Activated CD4-positive, alpha-beta T cell treated with anti-CD3 and anti-CD28 coated beads, Interleukin-2, amount 10 ng/mL, durations not matched to agents 24 days and 14 days (primary cell): ENCODE measurements at places on chromosomes 16 and 17.
A peak's percentile ranks its signal among the peaks of the same experiment; 100 is the strongest.

- peaks cover 5% of the 10 kb centered on the region for H3K36me3 ChIP-seq
- DNase-seq: no peak
- H3K27me3 ChIP-seq: no peaks in the 10 kb centered on the region
- H3K4me1 ChIP-seq: peaks cover 43% of the 10 kb centered on the region
- H3K4me3 ChIP-seq: no peak overlapping the region
Observed at GRCh38 chr16:11207646-11208045, 48.4 kb downstream of the SOCS1 start.

GRCh38 chr17:65000798-65001197 is 55.7 kb downstream of the GNA13 start:
- no peak overlapping the region for H3K4me3 ChIP-seq
- DNase-seq: no peak
- peaks cover 10% of the 10 kb centered on the region for H3K27me3 ChIP-seq
- peaks cover 2% of the 10 kb centered on the region for H3K36me3 ChIP-seq
- H3K27ac ChIP-seq: no peak overlapping the region

- DNase-seq: no peak
- H3K4me3 ChIP-seq: no peak overlapping the region
- H3K4me1 ChIP-seq: no peaks in the 10 kb centered on the region
- peaks cover 45% of the 10 kb centered on the region for H3K36me3 ChIP-seq
- no peaks in the 10 kb centered on the region for H3K27me3 ChIP-seq
Observed at GRCh38 chr16:89269805-89270665, 52.5 kb downstream of the ZNF778 start.

- peaks cover 27% of the 10 kb centered on the region for H3K27me3 ChIP-seq
- H3K4me3 ChIP-seq: no peak overlapping the region
- H3K27ac ChIP-seq: no peak overlapping the region
- no peak for DNase-seq
Observed at GRCh38 chr16:55057866-55058265, 127.2 kb downstream of the IRX5 start.

DNA sequence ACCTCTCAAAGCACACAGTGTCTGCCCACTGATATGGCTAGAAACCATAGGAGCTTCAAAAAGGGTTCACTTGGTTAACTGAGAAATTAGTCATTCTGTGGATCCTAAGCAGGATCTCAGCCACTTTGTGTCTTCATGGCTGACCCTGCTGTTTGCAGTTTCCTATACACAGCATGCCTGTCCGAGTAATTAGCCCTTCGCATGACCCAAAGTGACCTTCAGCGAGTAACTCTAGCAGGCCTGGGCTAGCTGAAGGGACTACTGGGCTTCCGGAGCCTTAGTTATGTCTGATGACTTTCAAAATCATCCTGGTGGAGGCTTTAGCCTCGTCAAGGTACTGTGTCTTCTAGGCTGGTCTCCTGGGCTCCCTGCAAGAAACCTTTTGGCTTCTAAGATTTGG is 28.9 kb upstream of the FBXW10B start:
- H3K4me1 ChIP-seq: peaks cover 48% of the 10 kb centered on the region
- H3K4me3 ChIP-seq: peak overlapping the region; percentile 34
- peaks cover 6% of the 10 kb centered on the region for H3K36me3 ChIP-seq
- peak overlapping the region; percentile 74 for H3K27ac ChIP-seq

DNA sequence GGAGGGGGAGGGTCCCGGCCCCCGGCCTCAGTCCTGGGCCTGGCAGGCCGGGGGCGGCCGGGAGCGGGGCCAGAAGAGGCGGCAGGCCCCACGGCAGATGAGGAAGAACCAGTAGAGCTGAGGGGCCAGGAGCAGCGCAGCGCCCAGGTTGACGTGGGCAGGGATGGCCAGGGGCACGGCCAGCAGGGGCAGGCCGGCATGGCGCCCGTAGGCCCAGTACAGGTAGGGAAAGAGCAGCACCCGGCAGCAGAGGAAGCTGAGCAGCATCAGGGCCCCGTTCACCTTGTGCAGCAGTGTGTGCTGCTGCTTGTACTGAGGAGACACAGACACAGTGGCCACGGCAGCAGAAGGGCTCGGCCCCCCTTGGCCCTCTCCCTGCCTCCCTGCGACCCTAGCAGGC is 2.2 kb downstream of the C16orf92 start:
- peaks cover 44% of the 10 kb centered on the region for H3K27me3 ChIP-seq
- no peak overlapping the region for H3K4me3 ChIP-seq
- no peak for DNase-seq
- H3K4me1 ChIP-seq: peaks cover 4% of the 10 kb centered on the region
- no peaks in the 10 kb centered on the region for H3K36me3 ChIP-seq

DNA sequence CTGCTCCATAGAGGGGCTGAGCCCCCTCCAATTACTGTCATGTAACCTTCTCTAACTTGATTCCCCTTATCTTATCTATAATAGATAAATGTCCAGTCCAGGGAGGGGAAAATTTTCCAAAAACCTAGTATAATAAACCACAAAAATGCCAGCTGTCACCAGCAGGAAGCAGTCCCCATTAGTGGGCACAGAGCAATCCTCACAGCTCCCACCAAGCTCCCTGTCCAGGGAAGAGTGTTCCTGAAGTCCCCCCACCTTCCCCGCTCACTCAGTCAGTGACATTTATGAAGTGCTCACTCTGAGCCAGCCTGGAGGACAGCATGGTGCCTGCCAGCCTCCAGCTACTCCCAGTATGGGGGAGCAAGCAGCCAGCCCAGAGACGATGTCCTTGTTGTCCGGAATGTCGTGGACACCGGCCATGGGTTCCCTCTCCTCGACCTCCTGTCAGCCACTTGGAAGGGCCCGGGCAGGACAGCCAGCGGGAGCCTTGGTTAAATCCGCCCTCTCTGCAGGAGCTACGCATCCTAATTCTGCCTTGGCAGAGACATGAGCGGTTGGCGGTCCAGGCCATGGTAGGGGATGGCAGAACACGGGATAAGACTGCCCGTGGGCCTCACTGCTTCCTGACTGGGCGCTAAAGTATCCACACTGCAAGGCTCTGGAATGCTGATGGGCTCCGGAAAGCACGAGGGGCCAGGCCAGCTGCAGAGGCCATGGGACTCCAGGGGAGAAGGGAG is 102.0 kb upstream of the CDH5 start:
- no peak overlapping the region for H3K4me3 ChIP-seq
- H3K4me1 ChIP-seq: peaks cover 3% of the 10 kb centered on the region
- peaks cover 27% of the 10 kb centered on the region for H3K27me3 ChIP-seq
- no peaks in the 10 kb centered on the region for H3K36me3 ChIP-seq
- DNase-seq: no peak
- H3K27ac ChIP-seq: no peak overlapping the region

DNA sequence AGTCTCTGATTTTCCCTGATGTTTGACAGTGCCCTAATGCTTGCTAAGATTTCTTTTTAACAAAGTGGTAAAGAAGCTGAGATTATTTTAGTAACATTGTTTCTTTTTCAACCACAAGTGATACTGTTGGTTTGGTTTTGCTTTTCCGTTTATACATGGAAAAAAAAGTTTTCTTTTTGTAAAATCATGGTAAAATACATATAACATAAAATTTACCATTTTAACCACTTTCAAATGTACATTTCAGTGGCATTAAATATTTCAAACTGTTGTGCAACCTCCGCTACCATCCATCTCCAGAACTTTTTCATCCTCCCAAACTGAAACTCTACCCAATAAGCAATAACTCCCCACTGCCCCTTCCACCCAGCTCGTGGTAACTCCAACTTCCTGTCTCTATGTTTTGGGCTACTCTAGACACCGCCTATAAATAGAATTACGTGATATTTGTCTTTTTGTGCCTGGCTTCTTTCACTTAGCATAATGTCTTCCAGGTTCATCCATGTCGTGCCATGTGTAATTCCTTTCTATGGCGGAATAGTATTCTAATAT is 4.6 kb downstream of the CIITA start:
- peaks cover 54% of the 10 kb centered on the region for H3K4me1 ChIP-seq
- peaks cover 4% of the 10 kb centered on the region for H3K36me3 ChIP-seq
- peak overlapping the region; percentile 61 for H3K27ac ChIP-seq
- peaks cover 35% of the 10 kb centered on the region for H3K27me3 ChIP-seq
- no peak for DNase-seq
- peak overlapping the region; percentile 36 for H3K4me3 ChIP-seq

- no peaks in the 10 kb centered on the region for H3K27me3 ChIP-seq
- H3K27ac ChIP-seq: peak overlapping the region; percentile 28
- H3K4me1 ChIP-seq: peaks cover 56% of the 10 kb centered on the region
Observed at GRCh38 chr16:11201498-11202259, 54.3 kb downstream of the SOCS1 start.

DNA sequence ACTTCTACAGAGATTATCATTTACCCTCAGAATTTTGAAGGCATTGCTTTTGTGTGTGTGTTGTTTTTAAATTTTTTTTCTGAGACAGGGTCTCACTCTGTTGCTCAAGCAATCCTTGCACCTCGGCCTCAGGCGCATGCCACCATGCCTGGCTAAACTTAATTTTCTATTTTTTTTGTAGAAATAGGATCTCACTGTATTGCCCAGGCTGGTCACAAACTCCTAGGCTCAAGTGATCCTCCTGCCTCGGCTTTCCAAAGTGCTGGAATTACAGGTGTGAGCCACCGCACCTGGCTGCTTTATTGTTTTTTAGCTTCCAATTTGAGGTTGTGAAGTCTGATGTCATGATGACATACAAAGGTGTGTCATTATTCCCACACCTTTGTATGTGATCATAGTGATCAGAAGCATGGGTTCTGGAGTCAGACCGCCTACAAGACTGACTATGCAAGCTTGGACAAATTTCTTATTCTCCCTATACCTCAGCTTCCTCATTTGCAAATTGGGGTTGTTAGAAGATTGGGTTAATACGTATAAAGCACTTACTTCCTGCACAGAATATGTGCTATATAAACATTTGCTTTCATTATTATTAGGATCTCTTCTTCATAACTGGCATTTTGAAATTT is 5.8 kb downstream of the SEPHS2 start:
- no peaks in the 10 kb centered on the region for H3K27me3 ChIP-seq
- H3K4me1 ChIP-seq: peaks cover 26% of the 10 kb centered on the region
- DNase-seq: no peak
- no peak overlapping the region for H3K27ac ChIP-seq
- peaks cover 25% of the 10 kb centered on the region for H3K36me3 ChIP-seq

GRCh38 chr16:20348365-20349185 is 3.9 kb downstream of the UMOD start:
- no peaks in the 10 kb centered on the region for H3K4me1 ChIP-seq
- H3K36me3 ChIP-seq: no peaks in the 10 kb centered on the region
- no peaks in the 10 kb centered on the region for H3K27me3 ChIP-seq
- no peak for DNase-seq
- H3K4me3 ChIP-seq: no peak overlapping the region
- no peak overlapping the region for H3K27ac ChIP-seq

DNA sequence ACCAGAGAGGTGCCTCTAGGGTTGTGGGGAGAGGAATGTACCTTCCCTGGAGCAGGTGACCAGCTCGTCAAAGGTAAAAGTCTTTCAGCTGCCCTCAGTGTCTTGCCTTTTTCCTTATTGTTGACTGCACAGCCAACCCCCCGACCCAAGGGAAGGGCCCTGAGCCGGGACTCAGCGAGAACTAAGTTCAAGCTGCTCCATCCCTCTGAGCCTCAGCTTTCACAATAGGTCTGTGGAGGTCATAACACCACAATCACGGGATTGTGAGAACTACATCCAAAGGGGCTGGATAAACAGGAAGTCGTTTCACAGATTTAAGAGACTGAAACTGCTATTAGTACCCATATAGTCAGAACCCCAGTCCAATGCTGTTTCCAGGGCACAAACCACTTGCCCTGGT is 2.6 kb upstream of the KRT36 start:
- H3K4me3 ChIP-seq: no peak overlapping the region
- H3K36me3 ChIP-seq: no peaks in the 10 kb centered on the region
- DNase-seq: no peak
- peaks cover 6% of the 10 kb centered on the region for H3K4me1 ChIP-seq

GRCh38 chr17:78353834-78354233 is 6.0 kb downstream of the SOCS3 start:
- H3K27ac ChIP-seq: peak overlapping the region; percentile 75
- H3K27me3 ChIP-seq: no peaks in the 10 kb centered on the region
- H3K4me1 ChIP-seq: peaks cover 58% of the 10 kb centered on the region
- peaks cover 46% of the 10 kb centered on the region for H3K36me3 ChIP-seq

DNA sequence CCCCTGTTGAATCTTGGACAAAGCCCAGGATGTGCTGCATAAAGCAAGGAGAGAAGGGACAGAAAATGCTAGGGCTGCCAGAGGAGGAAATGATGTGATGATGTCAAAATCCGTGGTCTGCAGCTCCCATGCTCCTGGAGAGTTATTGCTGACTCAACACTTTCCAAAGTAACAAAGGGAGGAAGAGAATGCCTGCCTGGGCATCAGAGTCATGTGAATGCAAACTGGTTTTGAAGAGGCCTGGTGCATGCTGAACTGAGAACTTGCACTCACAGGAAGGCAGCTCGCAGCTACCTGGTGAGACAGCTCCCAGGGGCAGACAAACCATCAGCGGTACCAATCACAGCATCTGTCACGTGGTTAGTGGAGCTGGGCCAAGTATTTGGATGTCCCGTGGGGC is 2.8 kb downstream of the MARVELD3 start:
- H3K27me3 ChIP-seq: peaks cover 27% of the 10 kb centered on the region
- DNase-seq: no peak
- H3K27ac ChIP-seq: no peak overlapping the region
- H3K4me3 ChIP-seq: no peak overlapping the region
- peaks cover 2% of the 10 kb centered on the region for H3K4me1 ChIP-seq

DNA sequence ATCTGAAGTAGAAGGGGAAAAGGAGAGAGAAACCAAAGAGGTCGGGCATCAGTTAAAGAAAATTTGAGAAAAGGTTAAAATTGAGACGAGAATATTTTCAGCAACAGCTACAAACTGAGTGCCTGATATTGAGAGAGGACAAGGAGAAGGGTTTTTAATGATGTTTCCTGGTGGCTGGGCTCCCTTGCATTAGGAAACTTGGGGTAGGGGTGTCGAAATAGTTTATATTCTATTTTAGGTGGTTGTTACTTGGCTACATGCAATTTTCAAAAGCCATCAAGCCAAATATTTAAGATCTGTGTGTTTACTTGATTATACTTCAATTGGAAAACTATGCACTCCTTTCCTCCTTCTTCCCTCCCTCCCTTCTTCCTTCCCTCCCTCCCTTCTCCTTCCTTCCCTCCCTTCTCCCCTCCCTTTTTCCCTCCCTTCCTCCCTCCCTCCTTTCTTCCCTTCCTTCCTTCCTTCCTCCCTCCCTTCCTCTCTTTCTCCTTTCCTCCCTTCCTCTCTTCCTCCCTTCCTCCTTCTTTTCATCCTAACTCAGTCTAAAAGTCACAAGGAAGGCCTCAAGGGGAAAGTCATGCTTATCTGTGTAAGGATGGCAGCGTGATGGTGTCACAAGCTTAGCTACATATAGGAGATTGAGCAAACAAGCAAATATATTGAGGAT is 1.8 kb upstream of the APOH start:
- H3K27me3 ChIP-seq: peaks cover 13% of the 10 kb centered on the region
- H3K4me3 ChIP-seq: no peak overlapping the region
- H3K36me3 ChIP-seq: no peaks in the 10 kb centered on the region
- peaks cover 2% of the 10 kb centered on the region for H3K4me1 ChIP-seq

GRCh38 chr16:66656547-66656946 is 40.0 kb downstream of the CMTM4 start:
- DNase-seq: no peak
- H3K27ac ChIP-seq: no peak overlapping the region
- H3K4me3 ChIP-seq: no peak overlapping the region
- no peaks in the 10 kb centered on the region for H3K36me3 ChIP-seq

GRCh38 chr16:26316683-26317464 is 625.1 kb downstream of the HS3ST4 start:
- H3K4me3 ChIP-seq: no peak overlapping the region
- no peaks in the 10 kb centered on the region for H3K27me3 ChIP-seq
- H3K4me1 ChIP-seq: no peaks in the 10 kb centered on the region
- no peak overlapping the region for H3K27ac ChIP-seq
- DNase-seq: peak; percentile 53
